Skin of body (tissue), 3 donors: ENCODE measurements at places on chromosomes 3 and 15.
A peak's percentile ranks its signal among the peaks of the same experiment; 100 is the strongest.

DNA sequence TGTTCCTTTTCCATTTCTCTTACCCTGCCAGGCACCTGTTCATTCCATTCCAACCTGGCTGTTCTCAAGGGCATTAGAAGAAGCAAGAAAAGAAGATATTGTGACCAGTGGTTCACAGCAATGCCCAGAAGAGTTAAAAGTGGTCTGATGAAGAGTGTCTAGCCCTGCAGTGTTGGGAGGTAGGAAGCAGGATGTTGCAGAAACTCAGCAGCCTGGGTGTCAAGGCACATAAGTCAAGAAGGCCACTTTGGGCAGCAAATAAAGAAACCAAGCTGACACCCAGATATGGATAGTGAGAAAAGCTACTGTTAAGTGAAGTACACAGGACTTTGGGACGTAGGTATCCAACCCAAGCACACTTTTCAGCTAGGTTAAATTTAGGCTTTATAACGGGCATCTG lies 199.9 kb upstream of the SATB1 start:
- no peak for DNase-seq

DNA sequence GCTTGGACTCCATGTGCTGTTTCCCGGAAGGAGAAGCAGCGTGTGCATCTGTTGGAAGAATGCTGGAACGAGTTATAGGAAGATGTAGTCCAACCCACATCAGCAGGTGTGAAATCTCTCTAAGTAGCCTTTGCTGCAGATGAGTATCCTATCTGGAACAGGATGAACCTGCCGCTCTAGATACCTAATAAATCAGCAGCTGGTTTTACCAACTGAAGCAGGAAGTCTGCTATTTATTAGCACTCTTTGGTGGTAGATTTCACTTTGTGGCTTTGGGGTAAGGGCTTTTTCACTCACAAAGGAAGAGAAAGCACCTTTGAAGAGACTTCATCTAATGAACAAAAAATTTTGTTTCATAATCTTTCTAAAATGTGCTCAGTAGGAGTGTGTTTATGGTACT lies 66.4 kb downstream of the DCUN1D1 start:
- no peak for DNase-seq

- DNase-seq = no peak
These were observed 530.2 kb downstream of the MCTP2 start for GRCh38 chr15:94761574-94761973.

GRCh38 chr3:64992530-64993285 lies 304.9 kb upstream of the ADAMTS9 start:
- DNase-seq = peak; percentile 46
